CD4-positive, alpha-beta T cell treated with Interleukin-17A for 4 hours (primary cell): ENCODE measurements at places on chromosomes 12 and 14.
A peak's percentile ranks its signal among the peaks of the same experiment; 100 is the strongest.

GRCh38 chr14:72519543-72519942 lies 374.4 kb downstream of the DPF3 start:
- no peak for DNase-seq

DNA sequence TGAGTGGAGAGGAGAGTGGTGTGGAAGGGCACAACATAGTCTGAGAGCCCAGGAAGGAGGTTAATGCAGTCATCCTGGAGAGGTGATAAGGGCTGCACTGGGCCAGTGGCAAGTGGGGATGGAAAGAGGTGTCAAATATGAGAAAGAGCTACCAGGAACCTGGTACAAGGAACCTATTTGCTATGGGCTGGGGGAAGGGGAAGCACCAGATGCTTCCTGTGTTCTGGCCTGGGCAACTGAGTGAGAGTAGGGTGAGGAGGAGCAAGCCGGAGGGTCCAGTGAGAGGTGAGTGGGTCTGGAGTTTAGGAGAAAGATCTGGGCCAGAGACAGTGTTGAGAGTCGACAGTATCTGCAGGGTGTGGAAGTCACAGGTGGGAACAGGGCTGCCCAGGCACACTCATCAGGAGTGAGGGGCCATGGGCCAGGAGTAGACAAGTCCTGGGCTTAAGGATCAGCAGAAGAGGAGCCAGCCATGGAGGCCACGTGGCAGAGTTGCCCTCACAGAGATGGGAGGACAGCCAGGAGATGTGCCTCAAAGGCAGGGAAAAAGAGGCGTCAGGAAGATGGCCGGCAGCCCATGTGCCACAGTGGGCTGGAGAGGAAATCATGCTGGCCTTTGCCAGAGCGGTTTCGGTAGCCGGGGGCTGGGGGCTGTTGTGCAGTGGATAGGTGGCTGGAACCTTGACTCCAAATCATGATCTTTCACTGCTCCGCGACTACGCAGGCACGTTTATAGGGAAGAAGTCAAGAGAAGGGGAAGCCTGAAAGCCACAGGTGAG lies 2.9 kb upstream of the AQP6 start:
- no peak for DNase-seq

DNA sequence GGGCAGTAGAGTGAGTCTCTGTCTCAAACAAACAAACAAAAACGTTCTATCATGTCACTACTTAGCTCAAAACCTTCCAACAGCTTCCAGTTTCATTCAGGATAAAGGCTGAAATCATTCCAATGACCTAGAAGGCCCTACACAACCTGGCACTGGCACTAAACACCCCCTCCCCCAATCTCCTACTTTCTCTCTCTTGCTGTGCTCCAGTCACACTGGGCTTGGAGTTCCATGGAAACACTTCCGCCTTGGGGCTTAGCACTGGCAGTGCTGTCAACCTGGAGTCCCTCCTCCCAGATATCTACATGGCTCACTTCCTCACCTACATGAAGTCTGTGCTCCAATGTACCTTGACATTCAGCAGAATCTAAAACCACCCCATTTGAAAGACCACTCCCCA lies 65.0 kb upstream of the SINHCAF start:
- no peak for DNase-seq

DNA sequence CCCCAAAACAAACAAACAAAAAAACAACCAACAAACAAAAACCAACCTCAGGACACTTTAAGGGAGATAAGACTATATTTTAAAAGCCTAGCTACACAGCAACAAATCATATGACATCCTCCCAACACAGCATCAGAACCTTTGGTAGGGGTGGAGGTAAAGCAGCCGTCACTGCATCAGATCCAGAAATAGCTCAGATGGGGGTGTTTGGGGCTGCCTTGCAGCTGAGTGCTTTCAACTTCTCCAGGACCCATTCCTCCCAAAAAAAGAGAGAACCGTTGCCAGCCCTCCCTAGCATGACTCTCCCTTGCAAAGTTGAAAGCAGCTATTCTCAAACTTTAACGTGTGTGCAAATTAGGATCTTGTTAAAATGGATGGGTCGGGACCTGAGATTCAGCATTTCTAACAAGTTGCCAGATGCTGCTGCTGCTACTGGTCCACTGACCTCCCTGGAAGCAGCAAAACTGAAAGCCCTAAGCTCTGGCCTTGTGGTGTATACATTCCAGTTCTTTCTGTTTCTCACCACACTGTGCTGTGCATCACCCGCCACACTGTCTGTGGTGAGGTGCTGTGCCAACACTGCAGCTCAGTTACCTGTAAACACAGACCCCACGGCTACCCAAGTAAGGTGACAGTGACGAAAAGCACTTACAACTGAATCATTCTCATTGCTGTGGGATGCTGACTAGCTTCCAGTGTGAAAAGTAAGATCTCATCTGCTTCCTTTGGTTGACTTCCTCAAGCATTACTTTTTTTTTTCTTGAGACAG lies 54.0 kb downstream of the SLC38A1 start:
- peak; percentile 85 for DNase-seq

GRCh38 chr14:77761205-77761931 lies 412 bp upstream of the SNW1 start:
- DNase-seq: no peak

- DNase-seq: no peak
Measured at GRCh38 chr14:57704763-57705162, 161.1 kb downstream of the SLC35F4 start.

DNA sequence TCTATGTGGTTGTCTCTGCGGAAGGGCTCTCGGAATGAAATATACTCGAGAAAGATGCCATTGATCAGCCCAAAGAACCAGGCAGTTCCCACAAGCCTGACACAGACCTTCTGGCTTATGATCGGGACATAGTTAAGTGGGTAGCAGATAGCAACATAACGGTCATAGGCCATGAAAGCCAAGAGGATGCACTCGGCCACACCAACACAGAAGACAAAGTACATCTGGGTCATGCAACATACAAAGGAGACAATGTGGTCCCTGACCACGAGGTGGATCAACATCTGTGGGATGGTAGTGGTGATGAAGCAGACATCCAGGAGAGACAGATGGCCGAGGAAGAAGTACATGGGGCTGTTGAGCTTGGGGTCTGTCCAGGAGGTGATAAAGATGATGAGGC lies 326 bp downstream of the OR10AD1 start:
- no peak for DNase-seq

GRCh38 chr12:49665384-49665783 lies 41.8 kb downstream of the FMNL3 start:
- no peak for DNase-seq
